Stimulated activated CD8-positive, alpha-beta memory T cell treated with anti-CD3 and anti-CD28 coated beads, Interleukin-7, amount 100 ng/mL, for 1 hour (primary cell): ENCODE measurements at places on chromosomes 7 and 10.

- DNase-seq: no peak
Observed at GRCh38 chr7:140304191-140304799, 94.0 kb downstream of the SLC37A3 start.

DNA sequence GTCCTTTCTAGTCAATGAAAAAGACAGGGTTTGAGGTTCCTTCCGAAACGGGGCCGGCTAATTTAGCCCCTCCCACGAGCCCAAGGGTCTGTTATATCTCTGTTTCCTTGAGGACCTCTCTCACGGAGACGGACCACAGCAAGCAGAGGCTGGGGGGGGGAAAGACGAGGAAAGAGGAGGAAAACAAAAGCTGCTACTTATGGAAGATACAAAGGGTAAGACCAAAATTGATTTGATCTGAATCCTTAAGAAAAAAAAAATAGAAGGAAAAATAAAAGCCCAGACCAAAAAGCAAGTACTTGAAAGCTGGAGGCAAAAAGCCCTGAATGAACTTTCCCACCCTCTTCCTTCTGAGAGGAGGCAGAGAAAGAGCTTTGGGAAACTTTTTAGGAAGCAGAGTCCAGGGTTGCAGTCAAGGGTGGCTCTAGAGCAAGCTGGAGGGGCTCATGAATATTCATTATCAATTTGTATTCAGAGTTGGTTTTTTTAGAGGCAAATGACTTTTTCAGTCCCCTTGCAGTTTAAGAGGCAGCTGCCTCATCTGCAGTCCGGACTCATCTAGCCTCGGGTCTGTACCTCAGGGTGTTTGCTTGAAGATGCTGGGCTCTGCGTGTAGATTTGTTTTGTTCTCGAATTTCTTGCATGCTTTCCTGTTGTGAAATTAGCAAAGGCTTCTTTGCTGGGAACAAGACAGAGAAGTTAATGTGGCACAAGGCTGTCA is at the start of gene ENTPD1:
TSS of gene ENTPD1 (plus strand) at position 123 of the 721 bp plus-strand sequence. CDS start at position 200, 77 bp downstream.
- no peak for DNase-seq

DNA sequence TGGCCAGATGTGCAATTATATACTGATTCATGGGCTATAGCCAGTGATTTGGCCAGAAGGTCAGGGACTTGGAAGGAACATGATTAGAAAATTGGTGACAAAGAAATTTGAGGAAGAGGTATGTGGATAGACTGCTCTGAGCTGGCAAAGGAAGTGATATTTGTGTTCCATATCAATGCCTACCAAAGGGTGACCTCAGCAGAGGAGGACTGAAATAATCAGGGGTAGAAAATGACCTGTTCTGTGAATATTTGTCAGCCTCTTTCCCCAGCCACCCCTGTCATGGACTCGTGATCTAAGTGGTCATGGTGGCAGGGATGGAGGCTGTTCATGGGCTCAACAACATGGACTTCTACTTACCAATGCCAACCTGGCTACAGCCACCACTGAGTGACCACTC is 47.0 kb downstream of the PTPRE start:
- no peak for DNase-seq

DNA sequence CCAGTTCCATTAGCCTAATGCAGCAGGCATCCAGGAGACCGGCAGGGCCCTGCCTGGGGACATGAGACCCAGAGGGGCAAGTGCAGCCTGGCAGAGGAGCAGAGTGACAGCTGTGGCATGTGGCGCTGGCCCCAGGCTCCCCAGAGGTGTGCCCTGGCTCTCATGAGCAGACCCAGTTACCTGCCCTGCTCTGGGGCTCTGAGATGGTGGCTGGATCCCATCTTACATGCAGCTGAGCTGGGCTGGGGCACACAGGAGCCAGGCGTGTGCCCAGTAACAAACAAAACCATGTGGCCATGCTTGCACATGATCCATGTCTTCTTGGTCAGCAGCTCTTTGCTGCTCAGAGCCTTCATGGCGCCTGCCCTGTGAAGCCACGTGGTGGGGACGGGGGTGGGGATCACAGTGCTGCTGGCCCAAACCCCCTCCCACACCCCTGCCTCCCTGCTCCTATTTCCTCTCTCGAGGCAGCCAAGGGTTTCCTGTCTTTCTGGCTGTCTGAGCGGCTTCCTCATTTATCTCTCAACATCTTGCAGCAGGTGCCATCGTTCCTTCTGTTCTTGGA is 40.3 kb upstream of the GTF2I start:
- no peak for DNase-seq

DNA sequence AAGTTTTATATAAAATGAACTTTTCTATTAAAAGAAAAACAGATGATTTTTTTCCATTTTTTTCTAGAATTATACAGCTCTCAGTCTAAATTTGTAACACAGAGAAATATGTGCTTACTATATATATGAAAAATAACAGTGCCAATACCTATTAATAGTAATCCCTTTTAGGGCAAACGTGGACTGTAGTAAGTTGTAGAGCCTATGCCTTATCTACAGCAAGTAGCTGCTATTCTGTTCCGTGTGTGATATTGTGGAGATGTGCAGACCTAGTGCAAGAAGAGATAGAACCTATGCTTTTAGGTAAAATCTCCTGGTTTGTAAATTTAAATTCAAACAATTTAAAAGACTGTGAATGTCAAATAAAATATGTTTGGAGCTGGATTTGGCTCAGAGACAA is 72.9 kb downstream of the FAS start:
- no peak for DNase-seq

DNA sequence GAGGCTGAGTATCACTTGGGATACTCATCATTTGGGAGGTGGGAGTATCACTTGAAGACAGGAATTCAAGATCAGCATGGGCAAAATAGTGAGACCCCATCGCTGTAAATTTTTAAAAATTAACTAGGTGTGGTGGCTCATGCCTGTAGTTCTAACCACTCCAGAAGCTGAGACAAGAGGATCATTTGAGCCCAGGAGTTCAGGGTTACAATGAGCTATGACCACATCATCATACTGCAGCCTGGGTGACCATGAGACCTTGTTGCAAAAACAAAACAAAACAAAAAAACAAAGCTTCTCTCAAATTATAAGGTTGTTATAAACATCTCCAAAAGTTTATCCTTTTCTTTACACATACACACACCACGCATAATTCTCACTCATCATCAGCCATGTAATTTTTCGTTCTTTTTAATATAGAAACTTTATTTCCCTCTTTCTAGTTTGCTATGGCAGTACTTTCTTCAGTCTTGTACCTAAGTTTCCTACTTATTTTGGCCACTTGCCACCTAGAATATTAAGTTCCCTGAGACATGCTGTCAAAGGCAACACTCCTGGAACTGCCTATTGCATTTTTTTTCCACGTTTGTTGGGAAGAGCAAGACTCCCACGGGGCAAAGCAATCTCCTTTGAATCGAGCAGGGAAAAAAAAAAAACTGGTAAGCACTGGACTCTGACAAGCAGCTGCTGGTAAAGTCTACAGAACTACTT is 37.1 kb downstream of the SKIDA1 start:
- no peak for DNase-seq

GRCh38 chr7:77702968-77703472 is 6.8 kb downstream of the RSBN1L start:
- DNase-seq: no peak

GRCh38 chr7:139886206-139886605 is 57.1 kb downstream of the TBXAS1 start:
- no peak for DNase-seq

- no peak for DNase-seq
Observed at GRCh38 chr7:13262929-13263530, 575.6 kb downstream of the ARL4A start.

DNA sequence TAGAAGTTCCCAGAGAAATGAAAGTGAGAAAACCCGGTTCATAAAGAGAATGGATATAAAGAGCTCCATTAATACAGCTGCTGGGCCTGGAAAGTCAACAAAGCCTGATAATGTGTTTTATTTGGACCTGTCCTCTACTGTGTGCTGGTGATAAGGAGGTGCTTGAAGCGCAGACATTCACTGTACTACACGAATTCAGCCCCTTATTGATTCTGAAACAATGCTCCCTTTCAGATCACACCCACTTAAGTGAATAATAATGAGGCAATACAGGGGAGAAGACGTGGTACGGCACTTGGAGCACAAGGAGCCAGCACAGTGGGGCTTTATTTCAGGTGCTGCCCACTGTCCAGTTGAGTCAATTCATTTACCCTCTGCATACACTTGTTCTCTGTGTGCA is 260.8 kb downstream of the FGFR2 start:
- no peak for DNase-seq

DNA sequence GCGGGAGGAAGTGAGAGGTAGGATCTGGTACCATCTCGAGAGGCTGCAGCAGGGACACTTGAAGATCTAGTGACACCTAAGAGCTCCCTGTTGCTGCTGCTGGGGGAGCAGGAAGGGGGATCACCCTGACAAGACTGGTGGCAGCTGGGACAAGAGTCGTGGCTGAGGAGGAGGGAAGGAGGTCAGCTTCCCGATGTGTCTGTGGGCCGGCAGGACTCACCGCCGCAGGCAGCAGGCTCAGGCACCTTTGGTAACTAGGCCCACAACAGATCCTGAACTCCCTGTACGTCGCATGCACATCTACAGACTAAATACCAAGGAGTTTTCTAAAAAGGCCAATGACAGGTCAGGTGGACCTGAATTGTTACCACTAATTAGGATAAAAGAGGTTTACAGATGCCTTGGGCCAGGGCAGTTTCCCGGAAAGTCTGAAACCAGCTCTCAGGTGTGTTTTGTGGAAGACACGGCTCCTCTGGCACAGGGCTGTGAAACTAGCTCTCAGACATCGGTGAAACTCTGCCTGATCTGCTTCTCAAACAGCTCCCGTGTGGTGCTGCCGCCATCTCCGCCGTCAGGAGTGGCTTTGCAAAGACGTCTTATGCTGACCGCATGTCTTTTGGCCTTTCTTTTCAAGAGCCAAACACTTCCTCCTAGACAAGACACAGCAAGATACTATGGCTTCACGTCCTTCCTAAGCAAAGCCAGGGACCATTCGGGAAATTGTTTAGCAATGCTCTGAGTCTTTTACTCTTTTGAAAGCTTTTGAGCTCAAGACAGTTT is 609.7 kb downstream of the PTPRN2 start:
- DNase-seq: no peak

GRCh38 chr10:107031931-107032699 is 132.4 kb downstream of the SORCS1 start:
- DNase-seq: no peak

DNA sequence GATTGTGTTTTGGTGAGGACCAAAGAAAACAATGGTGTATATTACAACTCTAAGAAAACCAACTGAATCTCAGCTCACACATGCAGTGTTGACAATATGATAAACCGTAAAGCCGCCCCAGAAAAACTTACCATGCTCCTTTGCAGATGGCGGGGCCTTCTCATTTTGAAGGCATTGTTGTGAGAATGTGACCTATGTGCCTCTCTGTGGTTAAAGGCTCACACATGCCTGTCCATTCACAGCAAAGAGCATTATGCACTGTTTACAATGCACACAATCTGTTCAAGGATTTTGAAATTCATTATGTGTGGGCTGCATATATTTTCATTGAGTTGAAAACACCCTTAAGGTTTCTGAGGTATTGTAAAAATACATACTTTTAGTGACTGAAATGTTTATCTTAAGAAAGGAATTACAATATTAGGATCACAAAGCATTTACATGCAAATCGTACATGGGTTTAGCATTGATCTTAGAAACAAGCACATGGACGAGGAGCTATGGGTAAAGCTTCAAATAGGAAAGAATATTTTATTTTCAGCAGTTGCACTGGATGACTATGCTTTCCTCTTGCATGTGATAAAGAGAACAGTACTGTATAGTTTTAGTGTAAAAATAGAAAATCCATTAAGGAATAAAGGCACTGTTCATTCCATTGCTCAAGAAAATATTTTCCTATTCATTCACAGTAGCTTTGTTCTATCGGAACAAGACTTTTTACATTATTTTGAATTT is 334.3 kb downstream of the ARL4A start:
- DNase-seq: no peak

DNA sequence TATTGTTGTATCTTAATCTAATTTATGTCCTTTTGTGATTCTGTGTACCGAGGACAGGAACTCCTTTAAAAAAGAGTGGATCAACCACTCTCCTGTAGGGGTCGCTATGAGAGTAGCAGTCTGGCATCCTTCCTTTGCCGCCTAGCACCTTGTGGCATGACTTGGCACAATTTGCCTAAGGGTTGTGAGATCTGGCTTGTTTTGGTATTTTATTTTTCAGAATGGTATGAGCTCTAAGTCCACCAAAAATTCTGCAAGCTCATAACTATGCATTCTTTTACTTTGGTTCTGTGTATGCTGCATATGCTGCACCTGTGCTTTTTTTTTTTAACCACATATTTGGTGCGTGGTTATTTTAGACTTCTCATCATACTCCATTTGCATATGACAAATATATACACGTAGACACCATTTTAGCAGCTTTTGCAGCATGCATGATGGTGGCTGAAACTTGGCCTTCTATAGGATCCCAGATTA is 112.8 kb downstream of the CDK14 start:
- no peak for DNase-seq

DNA sequence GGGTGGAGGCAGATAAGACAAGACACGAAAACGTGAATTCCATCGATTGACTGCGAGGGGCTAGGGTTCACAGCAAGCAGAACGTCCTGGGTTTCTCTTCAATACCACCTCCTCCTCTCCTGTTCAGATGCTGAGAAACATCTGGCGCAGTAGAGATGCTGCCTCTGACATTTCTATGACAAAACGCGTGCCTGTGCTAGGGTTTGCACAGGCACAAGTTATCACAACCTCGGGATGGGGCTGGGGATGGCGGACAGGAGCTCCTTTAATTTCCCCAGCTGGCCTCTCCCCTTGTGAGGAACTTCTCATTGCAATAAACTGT is 99.8 kb upstream of the SVIL start:
- no peak for DNase-seq

DNA sequence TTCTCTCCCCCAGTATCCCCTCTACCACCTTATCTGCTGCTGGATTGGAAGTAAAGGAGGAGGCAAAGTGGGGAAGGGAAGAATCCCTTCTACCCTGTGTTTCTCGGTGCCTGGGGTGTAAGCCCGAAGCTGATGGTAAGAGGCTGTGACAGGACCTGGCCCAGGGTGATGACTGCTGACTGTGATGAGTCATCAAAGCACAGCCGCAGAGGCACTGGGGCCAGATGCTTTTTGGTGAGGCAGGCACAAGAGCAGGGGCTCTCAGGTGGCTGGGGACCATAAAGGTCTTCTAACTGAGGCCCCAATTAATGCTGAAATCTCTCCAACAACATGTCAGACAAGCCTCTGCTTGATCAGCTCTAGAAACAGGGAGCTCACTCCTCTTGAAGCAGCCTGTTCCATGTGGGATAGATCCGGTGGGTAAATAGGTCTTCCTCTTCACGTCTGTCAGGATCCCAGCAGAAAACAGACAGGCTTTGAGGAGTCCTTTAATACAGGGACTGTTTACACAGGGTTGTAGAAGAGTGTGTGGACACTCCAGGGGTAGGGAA is 86.1 kb upstream of the PCBD1 start:
- no peak for DNase-seq

- DNase-seq: no peak
Observed at GRCh38 chr10:44997105-44997748, 3.5 kb upstream of the ZNF22 start.

- no peak for DNase-seq
Observed at GRCh38 chr10:65497837-65498236, 1428.0 kb upstream of the LRRTM3 start.

- DNase-seq: no peak
Observed at GRCh38 chr10:72014785-72015480, 50.7 kb downstream of the CHST3 start.
